NCI-H1417 treated with DMSO at 0.1 percent for 48 hours (cell line): ENCODE measurements at places on chromosomes 2 and 18.

GRCh38 chr2:23689131-23689700 lies 237.7 kb downstream of the ATAD2B start:
- no peak for DNase-seq

DNA sequence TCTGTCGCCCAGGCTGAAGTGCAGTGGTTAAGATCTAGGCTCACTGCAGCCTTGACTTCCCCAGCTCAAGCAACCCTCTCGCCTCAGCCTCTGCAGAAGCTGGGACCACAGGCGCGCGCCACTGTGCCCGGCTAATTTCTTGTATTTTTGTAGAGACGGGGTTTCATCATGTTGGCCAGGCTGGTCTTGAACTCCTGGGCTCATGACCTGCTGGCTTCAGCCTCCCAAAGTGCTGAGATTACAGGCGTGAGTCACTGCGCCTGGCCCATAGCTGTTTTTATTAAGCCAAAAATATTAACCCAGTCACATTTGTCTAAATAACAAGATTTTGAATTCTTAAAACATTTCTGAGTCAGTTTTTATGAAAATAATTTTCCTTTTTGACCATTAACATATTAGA lies 6.3 kb upstream of the SFT2D3 start:
- no peak for DNase-seq

DNA sequence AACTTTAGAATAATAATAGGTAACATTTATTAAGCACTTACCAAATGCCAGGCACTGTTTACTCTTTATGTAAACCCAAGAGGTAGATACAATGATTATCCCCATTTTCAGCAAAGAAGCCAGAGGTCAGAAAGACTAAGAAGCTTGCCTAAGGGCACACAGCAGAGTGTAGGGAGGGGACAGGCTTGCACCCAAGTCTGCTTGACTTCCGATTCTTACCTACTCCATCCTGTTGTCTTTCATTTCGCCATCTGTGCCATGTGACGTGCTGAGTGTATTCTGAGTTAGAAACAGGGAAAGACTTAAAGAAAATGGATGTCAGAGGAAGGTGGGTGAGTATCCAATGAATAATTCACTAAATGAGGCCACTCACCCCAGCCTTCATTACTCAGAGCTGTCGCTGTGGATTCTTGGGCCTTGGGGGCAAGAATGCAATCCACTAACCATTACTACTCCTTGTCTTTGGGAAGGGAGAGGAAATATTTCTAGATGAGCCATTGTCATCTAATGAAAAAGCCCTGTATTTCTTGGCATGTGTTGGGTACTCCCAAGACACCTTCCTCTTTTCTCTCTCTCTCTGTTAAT lies 76.4 kb upstream of the BCL11A start:
- no peak for DNase-seq

GRCh38 chr2:26422947-26423629 lies 21.4 kb downstream of the DRC1 start:
- DNase-seq, result no peak

- DNase-seq, result no peak
These were observed 43.1 kb upstream of the HDAC4 start for GRCh38 chr2:239443666-239444567.

- no peak for DNase-seq
These were observed 29.0 kb downstream of the MYO3B start for GRCh38 chr2:170206805-170207407.

GRCh38 chr18:49279487-49279886 lies 181.0 kb downstream of the DYM start:
- no peak for DNase-seq

GRCh38 chr2:182870227-182870626 lies 3.8 kb upstream of the FRZB start:
- DNase-seq, result no peak
